Cortex of kidney (tissue), 1 donor: ENCODE measurements at places on chromosomes 11 and 22.

DNA sequence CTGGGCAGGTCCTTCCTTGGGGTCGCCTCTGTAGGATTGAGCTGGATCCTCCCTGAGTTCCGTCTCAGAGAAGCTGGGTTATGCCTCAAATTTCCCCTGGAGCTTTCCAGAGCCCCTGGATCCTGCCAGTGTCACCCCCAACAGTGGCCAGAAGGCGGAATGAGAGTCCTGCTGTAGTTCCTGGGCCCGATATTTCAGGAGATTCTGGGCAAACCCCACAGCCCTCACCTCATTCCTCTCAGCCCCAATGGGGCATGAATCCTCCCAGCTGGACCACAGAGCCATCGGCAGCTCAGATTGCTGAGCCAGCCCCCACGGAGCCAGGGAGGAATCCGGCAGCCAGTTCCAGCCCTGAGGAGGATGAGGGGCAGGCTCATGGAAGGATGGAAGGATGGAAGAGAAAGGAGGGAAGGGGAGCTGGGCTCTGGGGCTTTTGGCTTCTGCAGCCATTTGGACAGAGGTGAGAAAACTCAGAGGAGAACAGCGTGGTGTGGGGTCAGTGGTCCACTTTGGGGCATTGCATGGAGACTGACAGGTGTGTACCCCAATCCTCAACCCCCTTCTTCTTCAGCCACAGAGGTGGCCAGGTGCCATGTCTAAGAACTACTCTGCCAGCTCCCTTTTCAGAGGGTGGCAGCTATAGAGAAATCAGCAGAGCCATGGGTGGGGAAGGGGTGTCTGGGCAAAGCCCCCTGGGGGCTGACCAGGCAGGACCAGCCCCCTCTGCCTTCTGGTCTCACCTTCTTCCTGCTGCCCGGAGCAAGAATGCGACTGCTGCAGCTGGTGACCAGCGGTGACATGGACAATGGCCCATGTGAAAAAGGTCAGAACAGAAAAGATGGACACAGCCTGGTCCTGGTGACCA is 867.6 kb downstream of the TBC1D22A start:
- no peak for DNase-seq

- no peak for DNase-seq
These were observed 458.5 kb upstream of the CCDC90B start for GRCh38 chr11:83744620-83745192.

DNA sequence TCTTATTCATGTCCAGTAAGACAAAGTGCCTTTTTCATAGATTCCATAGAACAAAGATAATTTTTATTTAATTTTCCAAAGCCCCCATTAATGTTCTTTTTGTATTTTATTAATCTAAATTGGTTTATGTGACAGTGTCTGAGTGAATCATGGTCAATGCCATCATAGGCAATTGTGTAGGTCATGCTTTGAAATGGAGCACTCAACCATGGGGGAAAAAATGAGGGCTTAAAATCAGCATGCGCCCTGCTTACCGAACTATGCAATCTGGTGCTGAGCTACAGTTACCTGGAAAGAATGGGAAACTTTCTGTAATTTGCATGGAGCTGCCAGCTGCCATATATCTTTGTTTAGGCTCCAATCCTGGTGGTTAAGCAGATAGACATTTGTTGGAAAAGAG is 28.4 kb upstream of the RAB38 start:
- DNase-seq, result no peak

DNA sequence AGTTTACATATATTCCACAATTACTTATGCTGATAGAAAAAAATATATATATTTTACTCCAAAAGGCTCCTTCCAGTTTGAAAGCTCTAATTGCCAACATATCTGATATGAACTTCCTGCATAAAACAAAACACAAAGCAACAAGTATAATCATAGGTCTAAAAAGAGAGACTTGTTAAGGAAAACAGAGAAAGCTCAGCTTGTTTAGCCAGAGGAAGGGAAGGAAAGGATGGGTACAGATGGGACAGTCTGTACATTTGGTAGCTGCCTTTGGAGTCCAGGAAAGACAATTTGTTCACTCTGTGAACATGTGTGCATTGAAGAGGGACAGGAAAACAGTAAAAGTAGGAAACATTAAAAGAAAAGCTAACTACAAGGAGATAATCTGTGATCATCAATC is 45.7 kb upstream of the AKIP1 start:
- DNase-seq, result no peak

GRCh38 chr22:21760640-21761039 is 25.0 kb upstream of the YPEL1 start:
- DNase-seq, result no peak

DNA sequence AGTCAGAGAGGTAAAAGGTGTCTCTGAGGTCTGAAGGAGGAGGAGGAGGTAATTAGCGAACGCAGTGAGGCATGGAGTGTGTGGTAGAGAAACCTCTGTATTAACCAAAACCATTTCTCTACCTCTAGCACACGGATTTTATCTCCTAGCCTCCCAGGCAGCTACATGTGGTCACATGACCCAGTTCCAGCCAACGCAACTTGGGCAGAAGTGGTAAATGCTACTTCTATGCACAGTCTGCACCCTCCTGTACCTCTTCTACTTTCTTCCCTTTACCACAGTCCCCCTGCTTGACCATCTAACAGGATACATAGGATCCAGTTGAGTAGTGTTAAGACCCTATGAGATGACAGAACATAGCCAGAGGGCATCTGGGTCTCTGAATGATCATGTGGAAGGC is 95.7 kb downstream of the XRRA1 start:
- no peak for DNase-seq

DNA sequence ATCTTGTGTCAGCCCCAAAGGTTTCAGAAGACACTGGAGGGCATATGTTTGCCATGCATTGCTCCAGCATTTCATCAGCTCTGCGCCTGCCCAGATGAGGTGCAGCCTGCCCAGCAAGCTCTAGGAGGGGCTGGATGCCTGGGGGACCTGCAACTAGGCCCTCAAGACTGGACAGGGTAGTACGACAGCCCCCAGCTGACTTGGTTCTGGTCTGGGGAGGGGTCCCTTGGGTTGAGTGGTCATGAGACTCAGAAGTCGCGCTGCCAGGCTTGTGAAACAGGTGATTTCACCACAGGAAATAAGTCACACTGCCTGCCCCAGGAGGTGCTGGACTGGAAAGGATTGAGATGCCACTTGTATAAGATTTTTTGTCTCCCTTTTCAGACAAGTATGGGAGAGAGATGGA is 23.4 kb downstream of the TPBGL start:
- no peak for DNase-seq

DNA sequence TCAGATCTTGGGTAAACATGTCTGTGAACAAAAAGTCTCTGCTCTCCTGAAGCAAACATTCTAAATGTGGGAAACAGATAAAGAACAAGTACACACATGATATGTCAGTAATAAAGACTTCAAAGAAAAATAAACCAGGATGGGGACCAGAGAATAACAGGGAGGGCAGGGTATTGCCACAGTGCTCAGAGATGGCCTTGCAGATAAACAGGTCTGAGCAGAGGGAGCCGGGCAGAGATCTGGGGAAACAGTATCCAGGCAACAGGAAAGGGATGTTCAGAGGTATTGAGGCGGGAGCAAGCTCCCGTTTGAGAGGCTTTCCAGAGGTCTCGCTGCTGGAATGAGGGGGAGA is 2.9 kb downstream of the CCDC86 start:
- no peak for DNase-seq

GRCh38 chr11:12288212-12288930 is 89.0 kb upstream of the PARVA start:
- no peak for DNase-seq

- no peak for DNase-seq
These were observed 10.8 kb downstream of the EHF start for GRCh38 chr11:34631737-34632104.

- no peak for DNase-seq
These were observed 276.9 kb downstream of the DCDC1 start for GRCh38 chr11:31092638-31093037.

DNA sequence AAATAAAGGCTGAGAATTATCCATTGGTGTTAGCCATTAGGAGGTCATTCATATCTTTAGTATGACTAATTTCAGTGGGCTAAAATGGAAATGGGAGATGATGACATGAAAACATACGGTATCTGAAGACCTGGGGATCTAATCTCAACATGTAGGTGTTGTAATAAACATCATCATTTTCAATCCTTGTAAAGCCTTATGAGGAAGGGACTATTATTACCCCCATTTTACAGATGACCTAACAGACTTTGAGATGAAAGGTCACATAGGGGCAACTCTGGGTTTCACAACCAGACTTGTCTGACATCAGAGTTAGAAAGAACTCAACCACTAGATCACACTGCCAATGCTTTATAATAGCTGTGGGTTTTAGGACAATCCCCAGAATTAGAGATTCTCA is 34.8 kb upstream of the TMEM135 start:
- no peak for DNase-seq

- no peak for DNase-seq
These were observed 28.1 kb upstream of the LRRC10B start for GRCh38 chr11:61480261-61480993.

GRCh38 chr11:107696140-107696539 is 15.7 kb downstream of the SLN start:
- DNase-seq, result no peak

GRCh38 chr22:23675502-23676415 is 15.1 kb upstream of the RGL4 start:
- DNase-seq, result no peak

- no peak for DNase-seq
These were observed 965 bp downstream of the TCN2 start for GRCh38 chr22:30607939-30608338.

DNA sequence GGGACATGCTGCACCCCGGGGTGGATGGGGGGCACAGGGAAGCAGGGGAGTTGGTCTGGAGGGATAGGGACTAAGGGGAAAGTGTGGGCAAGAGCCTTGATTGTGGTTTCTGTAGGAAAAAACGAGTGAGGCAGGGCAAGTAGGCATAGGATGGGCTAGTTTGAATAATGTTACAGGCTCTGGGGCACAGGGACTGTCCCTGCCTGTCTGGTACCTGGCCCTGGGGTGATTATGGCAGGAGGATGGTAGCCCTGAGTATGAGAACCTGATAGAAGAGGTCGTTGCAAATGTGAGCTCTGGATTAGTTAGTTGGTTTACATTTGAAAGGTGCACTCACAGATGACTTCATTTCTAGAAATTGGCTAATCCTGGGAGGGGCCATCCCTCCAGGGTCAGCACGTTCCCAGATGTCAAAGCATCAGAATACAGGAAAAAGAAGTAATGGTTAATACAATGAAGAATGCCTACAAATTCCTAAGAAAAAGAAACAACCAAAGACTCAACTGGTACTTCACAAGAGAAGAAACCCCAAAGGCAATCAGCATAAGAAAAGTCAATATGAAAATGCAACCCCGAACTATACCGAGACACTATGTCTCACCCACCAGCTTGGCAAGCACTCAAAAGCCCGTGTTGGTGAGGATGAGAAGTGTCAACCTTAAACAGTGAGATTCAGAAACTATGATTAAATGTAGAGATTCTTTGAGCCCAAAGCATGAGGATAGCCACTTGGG is 11.3 kb upstream of the SMIM38 start:
- DNase-seq, result no peak

- DNase-seq, result no peak
These were observed 39.9 kb upstream of the MYO18B start for GRCh38 chr22:25702040-25702439.

DNA sequence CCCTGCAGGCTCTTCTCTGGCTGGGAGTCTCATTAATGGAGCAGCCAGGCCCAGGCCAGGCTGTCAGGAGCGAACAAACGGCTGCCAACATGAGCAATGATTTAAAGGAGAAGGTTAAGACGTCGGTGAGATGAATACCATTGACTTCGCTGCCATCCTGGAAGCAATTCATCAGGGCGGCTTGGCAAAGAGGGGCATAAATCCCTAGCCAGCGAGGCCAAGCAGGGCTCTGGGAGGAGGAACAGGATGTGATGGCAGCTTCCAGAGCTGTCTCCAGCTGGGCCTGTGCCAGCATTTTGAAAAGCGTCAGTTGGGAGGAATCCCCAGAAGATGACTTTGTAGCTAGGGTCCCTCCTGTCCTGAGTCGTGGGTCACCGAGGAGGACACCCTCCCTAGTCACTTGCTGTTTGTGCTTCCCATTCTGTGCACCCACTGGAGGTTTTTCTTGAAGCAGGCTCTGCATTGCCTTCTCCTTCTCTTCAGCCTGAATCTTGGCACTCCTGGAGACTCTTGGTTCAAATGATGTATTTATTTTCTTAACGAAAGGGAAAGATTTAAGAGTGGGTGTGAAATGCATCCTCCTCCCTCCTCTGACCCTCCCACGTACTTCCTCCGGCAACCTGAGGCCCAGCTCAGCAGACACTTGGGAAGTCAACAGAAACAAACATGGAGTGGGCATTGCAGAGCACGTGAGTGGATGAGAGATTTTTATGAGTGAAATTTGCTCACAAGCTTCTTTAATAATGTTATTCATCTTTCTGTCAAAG is 476.3 kb upstream of the CADM1 start:
- no peak for DNase-seq

DNA sequence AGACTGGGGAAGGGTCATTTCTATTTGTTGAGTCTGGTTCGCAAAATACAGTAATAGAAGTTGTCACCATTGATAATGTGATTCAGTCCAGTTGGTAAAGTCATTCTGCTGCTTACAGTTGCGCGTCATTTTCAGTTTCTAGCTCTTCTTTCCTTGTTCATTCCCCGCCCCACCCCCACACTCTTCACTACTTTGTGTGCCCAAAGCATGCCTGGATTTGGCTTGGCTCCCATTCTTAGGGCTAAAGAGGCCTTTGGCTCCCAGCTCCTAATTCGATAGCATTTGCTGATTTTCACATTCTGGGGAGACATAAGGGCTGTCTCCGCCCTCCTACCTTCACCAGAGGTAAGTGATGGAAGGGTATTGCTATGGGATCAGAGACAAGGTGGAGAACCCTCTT is 43.0 kb downstream of the CECR2 start:
- DNase-seq, result no peak

DNA sequence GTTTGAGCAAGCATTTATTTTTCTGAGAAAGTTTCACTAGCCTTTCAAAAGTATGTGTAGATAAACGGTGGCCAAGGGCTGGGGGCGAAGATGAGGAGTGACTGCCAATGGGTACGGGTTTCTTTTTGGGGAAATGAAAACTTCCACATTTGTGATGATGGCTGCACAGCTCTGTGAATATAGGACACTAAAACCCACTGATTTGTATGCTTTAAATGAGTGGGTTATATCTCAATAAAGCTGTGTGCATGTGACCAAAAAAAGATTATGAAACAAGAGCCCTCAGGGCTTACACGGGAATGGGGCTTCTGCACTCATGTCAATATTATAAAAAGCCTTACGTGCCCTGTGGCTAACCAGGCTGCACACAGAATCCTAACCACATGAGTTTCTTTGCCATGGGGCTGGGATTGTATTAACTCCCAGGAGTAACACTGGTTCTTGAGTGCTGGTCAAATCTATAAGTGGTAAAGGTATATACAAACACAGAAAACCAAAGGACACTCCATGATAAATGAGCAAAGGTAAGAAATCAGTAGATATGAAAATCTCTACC is 31.3 kb downstream of the ABCC8 start:
- no peak for DNase-seq

DNA sequence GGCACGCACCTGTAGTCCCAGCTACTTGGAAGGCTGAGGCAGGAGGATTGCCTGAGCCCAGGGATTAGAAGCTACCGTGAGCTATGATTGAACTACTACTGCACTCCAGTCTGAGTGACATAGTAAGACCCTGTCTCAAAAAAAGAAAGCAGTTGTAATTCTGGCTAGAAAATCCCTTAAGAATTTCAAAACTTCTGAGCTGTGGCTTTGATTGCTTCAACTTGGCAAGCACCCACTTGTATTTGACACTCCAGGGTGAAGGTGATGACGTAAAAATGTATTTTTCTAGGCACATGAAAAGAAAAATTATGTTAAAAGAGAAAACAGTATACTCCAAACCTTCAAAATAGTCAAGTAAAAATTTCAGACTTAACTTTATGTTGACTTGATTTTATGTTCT is 23.6 kb upstream of the ALKBH3 start:
- DNase-seq, result no peak

GRCh38 chr22:50698546-50698945 is 25.9 kb downstream of the SHANK3 start:
- no peak for DNase-seq
